ENCODE measurements at places on chromosomes 7 and 10. TPM values are rescaled to one million over a fixed set of nuclear protein-coding genes. Genes with fewer than 3 reads are reported as not detected.

CFAP43 gene
- total RNA-seq, result 1.6 TPM

SPDYE9 gene
- 0.10 TPM for total RNA-seq

ADAMTS14 gene
- total RNA-seq, result 5.2 TPM

DYNC1I1 gene
- 1.1 TPM for total RNA-seq

DNAJC30 gene
- 3.4 TPM for total RNA-seq

TMEM184A gene
- total RNA-seq, result 7.7 TPM

AHR gene
- 143 TPM for total RNA-seq

CABCOCO1 gene
- 2.0 TPM for total RNA-seq

ANXA8L1 gene
- total RNA-seq, result 51.0 TPM

MINPP1 gene
- 15.6 TPM for total RNA-seq

C10orf105 gene
- under 0.01 TPM for total RNA-seq

MKX gene
- total RNA-seq, result 4.0 TPM

SMARCD3 gene
- 34.5 TPM for total RNA-seq

JCAD gene
- 17.2 TPM for total RNA-seq

RET gene
- total RNA-seq, result 9.3 TPM

RBAK gene
- 14.4 TPM for total RNA-seq

MMD2 gene
- not detected for total RNA-seq

OPN1SW gene
- total RNA-seq, result not detected

SHH gene
- 3.2 TPM for total RNA-seq

C10orf90 gene
- 1.2 TPM for total RNA-seq

ZNF398 gene
- 10.8 TPM for total RNA-seq

ANKRD61 gene
- total RNA-seq, result not detected

SVIL gene
- total RNA-seq, result 121 TPM

SPDYE6 gene
- not detected for total RNA-seq

ITGA8 gene
- 17.5 TPM for total RNA-seq

ENTPD7 gene
- total RNA-seq, result 16.6 TPM

BAZ1B gene
- total RNA-seq, result 43.1 TPM

SSBP1 gene
- total RNA-seq, result 80.2 TPM

NEUROG3 gene
- total RNA-seq, result not detected

HABP2 gene
- total RNA-seq, result not detected

ZCWPW1 gene
- 4.7 TPM for total RNA-seq

NAMPT gene
- total RNA-seq, result 147 TPM

SFTPD gene
- total RNA-seq, result not detected

MYO1G gene
- 2.6 TPM for total RNA-seq

ASAH2B gene
- 3.4 TPM for total RNA-seq

GPR26 gene
- not detected for total RNA-seq

COPS6 gene
- 46.1 TPM for total RNA-seq

All from skin of body (tissue), 3 donors.